Tongue (tissue), 3 donors: ENCODE measurements at places on chromosomes 4 and X.

DNA sequence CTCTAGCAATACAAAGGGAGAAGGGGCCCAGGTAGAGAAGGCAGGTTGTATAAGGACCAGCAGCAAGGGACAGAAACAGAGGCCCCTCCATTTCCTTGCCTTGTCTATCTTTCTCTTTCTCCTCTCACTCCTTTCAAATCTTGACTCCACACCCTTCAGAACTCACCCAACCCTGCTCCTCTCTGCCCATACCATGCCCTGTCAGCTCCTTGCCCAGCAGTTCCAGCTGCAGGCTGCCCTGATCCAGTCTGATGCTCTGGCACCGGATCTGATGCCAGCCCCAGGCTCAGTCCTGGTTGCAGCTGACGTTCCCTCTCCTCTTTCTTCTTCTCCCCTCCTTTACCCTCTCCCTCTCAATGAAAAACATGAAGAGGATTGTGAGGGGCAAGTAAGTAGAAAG, 291.2 kb downstream of the FBXW7 start:
- no peak for DNase-seq

GRCh38 chr4:142683503-142683902, 162.6 kb downstream of the INPP4B start:
- no peak for DNase-seq

GRCh38 chrX:139831675-139832456, 101.0 kb downstream of the ATP11C start:
- peak; percentile 41 for DNase-seq

- DNase-seq: no peak
Observed at GRCh38 chrX:103517246-103517645, 2.0 kb downstream of the RAB40A start.

- peak; percentile 11 for DNase-seq
Observed at GRCh38 chrX:8914681-8915080, 113.5 kb upstream of the FAM9A start.

GRCh38 chr4:2390146-2390545, 28.3 kb downstream of the ZFYVE28 start:
- no peak for DNase-seq

DNA sequence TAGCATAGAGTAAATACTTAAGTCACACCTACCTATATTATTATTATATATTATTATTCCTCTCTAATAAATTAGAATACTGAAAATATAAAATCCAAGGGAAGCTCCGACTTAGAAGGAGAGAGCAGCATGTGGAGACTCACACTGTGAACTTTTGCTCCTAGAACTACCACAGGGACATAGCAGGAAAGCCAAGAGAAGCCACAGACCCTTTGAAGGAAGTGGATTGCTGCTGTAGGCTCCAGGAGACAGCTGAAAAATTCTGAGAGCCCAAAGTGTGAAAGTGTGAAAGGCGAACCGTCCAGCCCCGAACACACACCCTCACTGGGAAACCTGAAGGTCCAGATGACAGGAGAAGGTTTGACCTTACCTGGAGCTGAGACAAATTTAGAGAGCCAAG, 177.0 kb downstream of the FAM13A start:
- no peak for DNase-seq
